ENCODE measurements at places on chromosomes 5 and 9.

DNA sequence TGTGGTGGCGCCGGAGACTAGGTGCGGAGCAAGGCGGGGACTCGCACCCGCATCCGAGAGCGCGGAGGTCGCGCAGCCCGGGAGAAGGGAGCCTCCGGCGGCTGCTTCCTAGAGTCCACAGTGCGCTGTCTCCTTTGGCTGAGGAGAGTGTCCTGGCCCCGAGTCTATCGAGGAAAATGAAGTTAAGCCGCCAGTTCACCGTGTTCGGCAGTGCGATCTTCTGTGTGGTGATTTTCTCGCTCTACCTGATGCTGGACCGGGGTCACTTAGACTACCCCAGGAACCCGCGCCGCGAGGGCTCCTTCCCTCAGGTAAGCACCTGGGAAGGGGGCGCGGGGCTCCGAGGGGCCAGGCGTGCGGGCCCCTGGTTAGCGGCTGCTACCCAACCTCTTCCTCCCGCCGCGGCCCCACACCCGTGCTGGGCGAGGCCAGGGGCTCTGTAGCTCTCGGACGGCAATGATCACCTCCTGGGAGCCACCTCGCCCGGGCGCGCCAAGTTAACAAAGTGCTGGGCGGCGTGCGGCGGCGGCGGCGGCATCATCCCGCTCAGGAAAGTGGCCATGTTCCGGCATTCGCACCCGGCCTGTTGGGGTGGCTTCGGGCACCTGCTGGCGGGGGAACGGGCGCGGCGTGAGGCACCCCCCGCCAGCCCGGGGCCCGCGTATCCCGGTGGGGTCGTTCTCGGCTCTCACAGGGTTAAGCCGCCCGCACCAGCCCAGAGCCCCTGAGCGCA is 681 bp downstream of the MAN2A1 start:
- DNase-seq = peak; percentile 19

- no peak for DNase-seq
Observed at GRCh38 chr5:53616939-53617549, 56.6 kb downstream of the NDUFS4 start.

DNA sequence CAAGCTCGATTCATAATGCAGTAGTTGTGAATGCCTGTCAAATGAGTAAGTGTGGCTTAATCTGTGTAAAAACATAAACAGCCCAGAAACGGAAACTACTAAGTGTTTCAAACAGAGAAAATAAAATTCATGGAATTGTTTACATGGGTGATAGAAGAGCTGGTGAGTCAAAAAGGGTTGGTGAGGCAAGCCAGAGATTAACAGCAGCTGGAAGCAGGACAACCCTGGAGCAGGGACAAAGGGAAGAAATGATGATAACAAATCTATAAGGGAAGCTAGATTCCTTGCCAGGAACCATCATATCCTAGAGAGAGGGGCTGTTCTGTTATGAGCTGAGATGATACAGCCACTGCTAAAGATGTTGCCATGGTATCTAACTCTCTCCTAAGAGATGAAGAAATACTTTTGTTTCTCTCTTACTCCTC is 18.0 kb upstream of the PRR16 start:
- DNase-seq = no peak

- DNase-seq = no peak
Observed at GRCh38 chr5:58641533-58641932, 58.7 kb downstream of the RAB3C start.

DNA sequence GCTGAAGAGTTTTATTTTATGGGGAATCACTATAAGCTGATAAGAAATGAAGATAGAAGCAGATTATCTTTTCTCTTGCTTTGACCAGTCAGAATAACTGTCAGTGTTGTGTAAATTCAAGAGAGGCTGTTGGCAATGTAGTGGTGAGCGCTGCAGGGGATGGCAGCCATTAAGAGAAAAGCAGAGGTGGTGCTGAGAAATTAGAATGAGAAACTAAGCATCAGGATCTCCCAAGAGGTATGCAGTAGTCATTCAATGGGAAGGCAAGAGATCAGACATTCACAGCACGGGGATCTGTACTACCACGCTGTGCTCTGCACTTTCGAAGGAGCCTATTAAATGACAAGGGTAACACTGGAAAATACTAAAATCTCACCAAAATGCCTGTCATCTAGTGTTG is 768.5 kb upstream of the ACO1 start:
- DNase-seq = no peak

GRCh38 chr5:61069150-61069549 is 93.1 kb downstream of the SMIM15 start:
- no peak for DNase-seq

DNA sequence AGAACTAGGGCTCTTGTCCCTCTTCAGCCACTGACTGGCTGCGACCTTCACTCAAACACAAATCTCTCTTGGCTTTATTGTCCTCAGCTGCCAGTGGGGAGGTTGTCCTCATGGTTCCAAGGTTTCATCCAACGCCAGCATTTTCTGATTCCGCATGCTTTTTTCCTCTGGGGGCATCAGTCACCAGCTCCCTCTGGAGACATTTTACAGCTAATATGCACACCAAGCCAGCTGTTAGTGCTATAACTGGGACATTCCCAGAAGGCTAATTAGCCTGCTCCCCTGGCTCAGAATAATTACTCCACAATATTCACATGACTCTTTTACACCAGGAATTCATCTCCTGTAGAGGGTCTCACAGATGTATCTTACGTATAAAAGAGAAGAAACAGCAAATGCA is 193.6 kb upstream of the ANKRD55 start:
- no peak for DNase-seq

DNA sequence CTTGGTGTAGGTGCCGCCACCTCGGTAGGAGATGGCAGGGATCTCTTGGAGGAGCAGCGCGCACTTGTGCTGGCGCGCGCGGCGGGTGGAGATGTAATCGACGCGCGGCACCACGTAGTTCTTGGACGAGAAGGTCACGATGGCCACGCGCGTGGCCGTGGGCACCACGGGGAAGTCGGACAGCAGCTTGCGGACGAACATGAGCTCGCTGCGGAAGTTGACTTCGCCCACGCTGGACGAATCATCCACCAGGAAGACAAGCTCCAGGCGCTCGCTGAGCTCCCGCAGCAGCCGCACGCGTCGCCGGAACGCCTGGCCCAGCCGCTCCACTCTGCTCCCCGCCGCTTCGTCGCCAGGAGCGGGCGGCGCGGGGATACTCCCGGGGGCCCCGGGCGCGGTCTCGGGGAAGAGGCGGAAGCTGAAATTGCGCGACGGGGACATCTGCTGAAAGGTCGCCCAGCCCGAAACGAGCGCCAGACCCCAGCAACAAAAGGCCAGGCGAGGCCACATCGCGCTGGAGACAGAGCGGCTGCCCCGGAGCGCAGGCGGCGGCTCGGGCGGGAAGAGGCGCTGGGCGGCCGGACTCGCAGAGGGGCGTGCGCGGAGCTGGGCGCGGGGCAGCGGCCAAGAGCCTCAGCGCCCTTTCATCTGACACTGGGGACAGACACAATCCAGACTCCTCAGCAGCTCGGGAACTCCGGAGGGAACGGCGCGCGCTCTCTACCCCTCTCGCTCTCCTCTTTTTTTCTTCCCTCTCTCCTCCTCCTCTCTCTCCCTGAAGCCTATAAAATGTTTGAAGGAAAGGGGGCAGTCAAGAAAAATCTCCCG is at the start of gene SVEP1:
Gene SVEP1, minus strand, starts transcription at position 708 of the 828 bp plus-strand sequence. Its CDS starts 198 bp downstream, at position 510.
- DNase-seq = peak; percentile 48

GRCh38 chr9:111458139-111459009 is 25.8 kb downstream of the ECPAS start:
- no peak for DNase-seq

DNA sequence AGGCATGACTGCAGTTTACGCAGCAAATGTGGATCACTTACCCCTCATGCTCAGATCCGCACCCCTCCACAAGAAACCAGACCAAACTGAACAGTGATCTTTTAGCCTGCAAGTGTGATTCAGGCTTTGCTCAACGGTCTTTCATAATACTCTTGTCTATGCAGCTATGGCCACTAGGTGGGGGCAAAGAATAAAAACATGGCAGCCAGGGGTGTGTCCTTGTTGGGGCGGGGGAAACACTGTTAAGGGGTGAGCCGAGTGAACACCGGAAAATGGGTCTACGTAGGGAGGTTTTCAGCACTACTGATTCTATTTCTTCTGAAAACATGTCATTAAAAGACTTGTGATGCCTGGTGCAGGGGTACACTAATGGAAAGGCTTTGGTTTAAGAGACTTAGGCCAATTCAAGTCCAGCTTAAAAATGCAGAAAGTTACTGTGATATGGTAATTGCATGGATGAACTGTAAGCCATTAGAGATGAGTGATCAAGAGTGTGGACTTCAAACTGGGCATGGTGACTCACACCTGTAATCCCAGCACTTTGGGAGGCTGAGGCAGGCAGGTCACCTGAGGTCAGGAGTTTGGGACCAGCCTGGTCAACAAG is 49.9 kb upstream of the GPR151 start:
- DNase-seq = peak; percentile 68

DNA sequence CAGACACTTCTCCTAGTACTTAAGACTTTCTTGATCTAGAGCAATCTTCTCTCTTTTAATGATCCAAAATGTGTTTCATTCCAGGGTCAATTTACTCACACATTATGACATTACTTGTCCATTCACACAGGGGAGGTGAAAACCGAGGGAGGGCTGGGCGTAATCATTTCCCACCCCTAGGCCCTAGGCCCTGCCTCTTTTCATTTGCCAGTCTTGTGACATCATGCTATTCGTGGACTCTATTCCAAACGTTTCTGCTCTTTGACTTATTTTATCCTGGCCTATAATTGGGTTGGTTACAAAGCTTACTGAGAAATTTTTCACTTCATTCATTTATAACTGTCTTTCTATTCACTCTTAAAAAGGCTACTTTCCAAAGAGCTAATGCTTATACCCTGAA is 2.4 kb downstream of the DCAF12 start:
- no peak for DNase-seq

DNA sequence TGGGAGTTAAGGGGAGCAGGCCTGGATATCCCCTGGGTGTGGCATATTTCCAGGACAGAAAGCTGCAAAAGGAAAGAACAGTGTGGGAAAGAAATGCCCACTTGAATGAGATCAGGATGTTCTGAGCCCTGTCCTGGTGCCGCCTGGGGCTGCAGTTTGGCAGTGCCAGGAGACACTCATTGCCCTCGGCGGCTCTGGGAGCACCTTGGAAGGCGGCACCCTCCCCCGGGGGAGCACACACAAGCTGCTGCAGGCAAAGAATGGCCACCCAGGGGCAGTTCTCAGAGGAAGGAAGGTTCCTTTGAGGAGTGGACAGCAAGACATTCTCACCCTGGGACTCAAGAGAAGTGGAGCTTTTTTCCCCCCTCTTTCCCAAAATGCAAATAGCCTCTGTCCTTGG is 305.3 kb downstream of the NTRK2 start:
- no peak for DNase-seq

GRCh38 chr9:23754551-23754950 is 71.5 kb downstream of the ELAVL2 start:
- DNase-seq = no peak

- no peak for DNase-seq
Observed at GRCh38 chr5:96338624-96339415, 94.2 kb downstream of the PCSK1 start.

DNA sequence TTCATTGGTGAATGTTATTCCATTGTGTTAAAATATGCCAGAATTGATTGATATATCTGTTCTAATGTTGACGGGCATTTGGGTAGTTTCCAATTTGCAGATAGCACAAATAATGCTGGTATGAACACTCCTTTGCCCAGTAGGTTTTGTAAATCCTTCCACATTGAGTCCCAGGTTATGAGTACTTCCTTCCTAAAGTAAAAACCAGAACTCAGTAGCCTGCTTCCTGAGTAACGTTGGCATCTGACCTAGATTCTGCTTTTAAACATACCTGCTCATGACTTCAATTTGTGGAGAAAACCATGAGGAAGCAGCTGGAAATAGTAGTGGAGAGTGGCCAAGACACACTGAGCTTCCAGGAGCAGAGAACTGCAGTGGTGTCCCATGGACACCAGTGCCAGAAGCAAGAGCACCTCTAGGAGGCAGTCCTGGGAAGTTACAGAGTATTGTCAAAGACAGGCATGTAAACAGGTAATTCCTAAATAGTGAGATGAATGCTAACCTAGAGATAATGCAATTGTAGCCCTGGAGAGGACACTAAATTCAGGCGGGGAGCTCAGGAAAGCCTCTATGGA is 24.3 kb upstream of the RASGRF2 start:
- DNase-seq = no peak

GRCh38 chr5:89566340-89566739 is 683.4 kb upstream of the MEF2C start:
- DNase-seq = no peak

- DNase-seq = peak; percentile 24
Observed at GRCh38 chr9:100324594-100325200, 28.0 kb downstream of the TEX10 start.

DNA sequence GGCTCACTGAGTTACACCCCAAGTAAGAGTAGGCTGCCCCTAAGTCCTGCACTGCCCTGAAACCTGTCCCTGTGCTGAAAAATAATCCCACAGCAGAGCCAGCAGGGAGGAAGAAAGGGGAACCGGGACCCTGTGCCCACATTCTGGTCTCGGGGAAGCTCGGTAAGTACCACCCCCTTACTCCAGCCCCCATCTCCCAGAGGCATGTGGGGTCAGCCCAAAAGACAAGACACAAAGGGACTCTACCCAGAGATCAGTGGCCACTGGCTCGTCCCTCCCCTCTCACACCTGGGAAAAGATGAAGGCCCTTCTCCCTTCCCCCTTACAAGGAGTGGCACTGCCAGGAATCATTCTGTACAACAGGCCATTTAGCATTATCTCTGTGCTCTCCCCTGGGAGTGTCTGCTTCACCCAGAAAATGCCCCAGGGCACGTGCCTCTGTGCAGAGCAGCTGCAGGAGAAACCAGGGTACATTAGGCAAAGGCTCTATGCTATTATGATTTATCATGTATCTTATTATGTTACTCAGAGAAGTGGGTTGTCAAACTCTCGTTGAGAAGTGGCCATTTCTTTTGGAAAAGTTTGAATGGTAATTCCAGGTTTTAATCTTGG is 71.3 kb downstream of the NDFIP1 start:
- no peak for DNase-seq

DNA sequence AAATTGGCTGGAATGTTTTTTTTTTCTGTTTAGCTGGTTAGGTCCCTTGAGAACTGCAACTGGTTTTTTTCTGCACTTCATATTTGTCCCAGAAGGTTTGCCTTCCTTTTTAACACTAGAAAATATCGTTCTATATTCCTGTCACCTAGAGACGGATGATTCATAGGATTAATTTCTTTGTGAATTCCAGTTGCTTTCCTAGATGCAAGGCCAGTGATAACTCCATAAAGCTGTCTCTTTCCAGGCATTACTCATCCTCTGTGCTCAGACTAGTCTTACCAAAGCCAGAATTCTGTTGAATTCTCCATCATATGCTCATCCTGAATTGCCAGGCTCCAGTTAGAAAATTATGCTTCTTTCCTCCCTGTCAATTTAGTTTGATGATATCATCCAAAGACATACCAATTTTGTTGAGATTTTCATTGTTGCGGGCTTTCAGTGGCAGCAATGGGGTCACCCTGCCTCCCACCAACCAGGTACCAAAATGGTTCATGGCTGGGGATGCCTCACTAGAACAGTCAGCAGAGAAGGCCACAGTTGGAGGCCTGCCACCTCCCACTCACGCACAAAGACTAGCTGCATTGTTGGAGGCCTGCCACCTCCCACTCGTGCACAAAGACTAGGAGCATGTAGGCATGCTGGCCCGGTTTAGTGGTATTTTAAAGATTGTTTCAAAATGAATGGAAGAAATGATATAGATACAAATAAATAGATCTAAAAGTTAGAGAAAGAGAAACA is 8.5 kb downstream of the BAAT start:
- no peak for DNase-seq

- DNase-seq = peak; percentile 72
Observed at GRCh38 chr5:7078901-7079300, 317.0 kb upstream of the ADCY2 start.

GRCh38 chr9:35285731-35286130 is 123.9 kb downstream of the UNC13B start:
- no peak for DNase-seq
